ENCODE measurements at places on chromosomes 11 and 22. TPM values are rescaled to one million over a fixed set of nuclear protein-coding genes. Genes with fewer than 3 reads are reported as not detected.

NFRKB gene
- 35.5 TPM for total RNA-seq

NAALADL1 gene
- 6.1 TPM for total RNA-seq

MPST gene
- 98.7 TPM for total RNA-seq

PHLDA2 gene
- 9.4 TPM for total RNA-seq

RAB36 gene
- 1.1 TPM for total RNA-seq

MMP27 gene
- not detected for total RNA-seq

CCDC15 gene
- 2.1 TPM for total RNA-seq

DNA sequence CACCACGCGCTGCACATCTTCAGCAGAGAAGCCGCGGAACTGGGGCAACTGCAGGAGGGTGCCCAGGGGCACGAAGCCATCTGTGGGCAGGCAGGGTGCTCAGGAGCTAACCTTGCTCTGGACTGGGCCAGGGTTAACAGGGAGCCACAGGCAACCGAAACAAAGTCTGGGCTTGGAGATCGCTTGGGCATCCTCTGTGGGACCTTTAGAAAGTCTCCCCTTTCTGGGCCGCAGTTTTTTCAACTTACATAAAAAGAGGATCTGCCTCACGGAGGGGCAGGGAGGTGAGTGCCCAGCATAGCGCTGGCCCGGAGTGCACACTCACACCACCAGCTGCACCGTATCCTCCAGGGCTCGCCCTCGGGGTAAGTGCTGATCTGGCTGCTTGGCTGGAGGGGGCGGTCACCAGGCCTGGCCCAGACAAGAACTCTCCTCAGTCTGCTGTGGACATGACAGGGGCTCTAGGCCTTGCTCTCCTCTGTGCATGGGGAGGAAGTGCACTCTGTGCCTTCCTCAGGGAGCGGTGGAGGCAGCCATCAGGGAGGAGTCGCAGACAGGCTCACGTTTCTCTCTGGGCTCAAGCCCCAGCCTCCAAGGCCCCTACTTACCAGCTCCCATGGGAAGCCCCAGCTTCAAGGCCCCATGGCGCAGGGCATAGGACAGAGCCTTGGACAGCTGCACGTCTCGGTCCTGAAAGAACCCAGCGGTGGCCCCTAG lies 937 bp downstream of the TRPT1 start:
- DNase-seq: no peak

DNA sequence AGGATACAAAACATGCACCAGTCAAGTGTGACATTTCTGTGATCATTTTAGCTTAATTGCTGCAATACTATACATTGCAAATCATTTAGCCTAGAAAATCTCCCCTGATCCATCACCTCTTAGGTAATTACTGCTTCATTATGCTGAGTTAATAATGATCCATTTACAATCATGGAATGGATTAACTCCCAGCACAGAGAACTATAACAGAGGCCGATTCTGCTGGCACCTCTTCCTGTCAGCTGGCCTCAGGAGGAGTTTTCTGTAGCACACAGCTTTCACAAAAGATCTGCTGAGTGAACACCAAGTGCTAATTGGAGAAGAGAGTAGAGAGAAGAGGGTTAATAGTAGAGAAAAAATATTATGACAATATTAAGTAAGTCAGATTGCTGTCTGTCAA lies 591.8 kb upstream of the KIRREL3 start:
- no peak for DNase-seq

GRCh38 chr11:68373815-68374501 lies 61.6 kb downstream of the LRP5 start:
- DNase-seq: no peak

DNA sequence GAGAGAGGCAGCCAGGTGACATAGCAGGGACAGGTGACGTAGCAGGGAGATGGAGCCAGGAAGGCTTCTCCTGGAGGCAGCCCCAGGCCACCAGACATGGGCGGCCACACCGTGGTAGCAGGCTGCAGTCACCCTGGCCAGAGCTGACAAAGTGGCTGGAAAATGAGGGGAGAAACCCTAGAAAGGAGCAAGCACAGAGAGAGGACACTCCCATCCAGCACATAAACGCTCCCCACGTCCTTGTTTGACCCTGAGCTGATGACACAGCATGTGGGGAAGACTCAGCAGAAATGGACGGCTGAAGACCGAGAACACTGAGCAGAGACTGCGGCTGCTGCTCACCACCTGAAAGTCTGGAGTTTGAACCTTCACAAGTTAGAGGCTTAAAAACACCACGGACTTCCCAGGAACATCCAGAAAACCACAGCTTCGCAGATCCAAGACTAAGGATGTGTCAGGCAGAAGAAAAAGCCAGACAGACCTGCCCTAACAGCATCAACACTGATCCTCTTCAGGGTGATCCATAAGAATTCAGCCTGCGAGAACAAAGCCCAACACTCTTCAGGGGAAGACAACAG lies 28.7 kb downstream of the DRD4 start:
- no peak for DNase-seq

DNA sequence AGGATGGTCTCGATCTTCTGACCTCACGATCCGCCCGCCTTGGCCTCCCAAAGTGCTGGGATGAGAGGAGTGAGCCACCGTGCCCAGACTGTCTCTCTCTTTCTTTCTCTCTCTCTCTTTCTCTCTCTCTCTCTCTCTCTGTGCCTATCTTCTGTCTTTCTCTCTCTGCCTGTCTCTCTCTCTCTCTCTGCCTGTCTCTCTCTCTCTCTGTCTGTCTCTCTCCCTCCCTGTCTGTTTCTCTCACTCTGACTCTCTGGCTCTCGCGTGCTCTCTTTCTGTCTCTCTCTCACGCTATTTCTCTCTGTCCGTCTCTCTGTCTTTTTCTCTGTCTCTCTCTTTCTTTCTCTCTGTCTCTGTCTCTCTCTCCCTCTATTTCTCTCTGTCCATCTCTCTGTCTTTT lies 3911.2 kb upstream of the OR11H1 start:
- no peak for DNase-seq

GRCh38 chr22:47144076-47144765 lies 381.8 kb downstream of the TBC1D22A start:
- no peak for DNase-seq

DNA sequence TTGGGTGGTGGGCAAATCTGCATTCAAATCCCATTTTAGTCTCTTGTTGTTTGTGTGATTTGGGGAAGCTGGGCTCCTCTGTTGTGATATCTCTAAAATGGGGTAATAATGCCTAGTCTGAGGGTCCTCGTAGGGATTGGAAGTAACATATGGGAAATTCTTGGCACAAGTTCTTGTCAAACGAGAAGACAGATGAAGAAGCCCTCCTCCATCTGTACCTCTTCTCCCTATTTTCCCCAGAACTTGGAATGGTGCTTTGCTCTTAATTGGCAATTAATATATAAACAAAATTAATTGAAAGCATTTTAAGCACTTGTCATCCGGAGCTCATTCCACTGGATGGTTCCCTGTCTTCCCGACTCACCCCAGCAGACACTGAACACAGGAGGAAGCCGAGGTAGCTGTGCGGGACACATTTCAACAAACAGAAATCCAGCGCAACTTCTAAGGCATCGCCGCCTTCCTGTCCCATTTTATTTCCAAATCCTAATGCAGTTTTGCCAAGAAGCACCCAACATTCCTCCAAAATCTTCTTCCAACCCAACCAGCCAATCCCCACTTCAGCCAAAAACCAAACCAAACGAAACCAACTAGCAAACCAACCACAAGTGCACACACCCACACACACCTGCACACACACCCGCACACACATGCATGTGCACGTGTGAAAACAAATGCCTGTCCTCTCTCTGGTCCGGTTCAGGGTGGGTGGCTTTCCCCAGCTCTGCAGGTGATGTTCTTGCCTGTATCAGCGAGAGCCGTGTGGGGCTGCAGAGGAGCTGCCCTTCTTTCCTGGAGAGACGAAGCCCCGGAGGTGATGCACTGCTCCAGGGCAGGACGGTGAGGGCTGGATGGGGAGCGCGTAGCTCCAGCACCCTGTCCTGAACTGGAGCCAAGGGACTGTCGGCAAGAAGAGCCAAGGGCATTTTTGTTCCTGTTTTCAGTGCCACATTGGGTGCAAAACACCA lies 100.8 kb upstream of the B3GAT1 start:
- no peak for DNase-seq

GRCh38 chr11:44946263-44946662 lies 4.4 kb downstream of the TP53I11 start:
- no peak for DNase-seq

- DNase-seq: no peak
Observed at GRCh38 chr22:30008401-30008800, 71.9 kb upstream of the HORMAD2 start.

DNA sequence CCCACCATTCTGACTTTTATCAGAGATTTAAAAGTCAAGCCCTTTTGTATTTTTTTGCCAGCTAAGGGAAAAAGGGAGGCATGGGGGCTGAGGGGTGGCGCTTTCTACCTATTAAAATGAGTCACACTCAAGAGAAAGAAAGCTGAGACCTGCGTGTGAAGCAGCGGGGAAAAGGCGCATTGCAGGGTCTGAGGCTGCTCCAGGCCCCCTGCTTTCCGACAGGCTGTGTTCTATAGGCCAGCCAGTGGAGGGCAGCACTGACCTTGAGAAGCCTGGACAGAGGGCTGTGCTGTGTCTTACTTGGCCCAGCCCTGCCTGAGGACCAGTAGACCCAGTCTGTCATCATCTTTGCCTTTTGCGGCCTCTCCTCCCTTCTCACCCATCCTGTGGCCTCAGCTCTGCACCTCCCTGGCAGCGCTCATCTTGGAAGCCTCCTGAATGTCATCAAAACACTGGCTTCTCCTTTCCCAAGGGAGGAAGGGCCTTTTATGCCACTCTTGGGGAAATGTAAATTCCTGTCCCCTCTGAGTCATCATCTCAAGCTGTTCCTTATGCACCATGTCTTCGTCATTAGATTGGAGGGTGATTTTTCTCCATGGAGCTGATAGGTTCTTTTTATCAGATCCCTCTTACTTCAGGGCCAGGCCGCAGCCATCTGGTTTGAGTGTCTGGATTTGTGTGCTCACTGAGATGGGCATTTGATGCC lies 12.6 kb upstream of the MAPK8IP1 start:
- peak; percentile 87 for DNase-seq

- DNase-seq: no peak
Observed at GRCh38 chr22:47393191-47393590, 630.7 kb downstream of the TBC1D22A start.

DNA sequence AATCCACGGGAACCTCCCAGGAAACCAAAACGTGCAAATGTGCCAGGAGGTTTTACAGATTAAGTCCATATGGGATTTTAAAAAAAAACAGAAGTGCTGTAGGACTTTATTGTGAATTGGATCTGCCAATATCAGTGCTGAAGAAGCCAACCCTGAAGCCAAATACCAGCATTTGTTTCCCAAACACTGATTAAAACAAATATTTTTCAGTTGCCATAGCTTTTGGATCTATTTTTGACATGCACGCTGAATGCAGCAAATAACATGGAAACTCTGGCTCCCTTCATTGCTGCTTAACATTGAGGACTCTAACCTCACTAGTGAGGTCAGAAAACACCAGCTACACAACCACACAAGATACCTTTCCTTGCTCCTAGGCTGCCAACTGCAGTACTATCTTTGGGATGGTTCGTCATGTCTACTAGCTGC lies 28.4 kb upstream of the SIK2 start:
- DNase-seq: no peak

DNA sequence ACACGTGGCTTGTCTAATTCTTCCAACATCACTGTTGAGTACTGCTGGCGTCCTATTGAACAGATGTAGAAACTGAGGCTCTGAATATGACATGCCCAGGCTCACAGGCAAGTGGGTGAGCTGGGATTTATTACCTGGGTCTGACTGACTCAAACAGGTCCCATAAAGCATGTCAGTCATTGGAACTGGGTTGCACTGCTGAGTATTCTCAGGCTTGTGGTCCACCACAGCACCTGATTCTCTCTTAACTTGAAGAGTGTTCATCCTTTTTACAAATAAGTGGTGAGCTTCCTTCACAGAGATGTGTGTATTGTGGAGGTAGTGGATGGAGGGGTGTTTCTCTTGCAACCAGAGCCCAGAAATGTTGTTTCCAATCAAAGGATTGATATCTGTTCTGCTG lies 44.5 kb downstream of the SC5D start:
- DNase-seq: no peak
